ENCODE measurements at places on chromosomes 3 and 15.

- DNase-seq = no peak
Observed at GRCh38 chr15:49255966-49256759, 86.1 kb downstream of the GALK2 start.

DNA sequence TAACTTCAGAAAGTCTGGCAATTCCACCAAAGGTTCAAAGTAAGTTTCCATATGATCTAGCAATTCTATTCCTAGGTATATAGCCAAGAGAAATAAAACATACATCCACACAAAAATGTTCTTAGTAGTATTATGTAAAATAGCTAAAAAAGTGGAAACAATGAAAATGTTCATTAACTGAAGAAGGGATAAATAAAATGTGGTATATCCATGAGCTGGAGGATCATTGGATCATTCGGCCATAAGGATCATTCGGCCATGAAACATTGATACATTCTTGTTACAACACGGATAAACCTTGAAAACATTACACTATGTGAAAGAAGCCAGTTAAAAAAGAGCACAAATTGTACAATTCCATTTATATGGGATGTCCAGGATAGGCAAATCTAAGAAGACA lies 2.4 kb downstream of the KPNA4 start:
- no peak for DNase-seq

- DNase-seq = no peak
Observed at GRCh38 chr15:100002787-100003536, 269.7 kb upstream of the LYSMD4 start.

- peak; percentile 37 for DNase-seq
Observed at GRCh38 chr15:81111018-81111417, 23.1 kb upstream of the CFAP161 start.

DNA sequence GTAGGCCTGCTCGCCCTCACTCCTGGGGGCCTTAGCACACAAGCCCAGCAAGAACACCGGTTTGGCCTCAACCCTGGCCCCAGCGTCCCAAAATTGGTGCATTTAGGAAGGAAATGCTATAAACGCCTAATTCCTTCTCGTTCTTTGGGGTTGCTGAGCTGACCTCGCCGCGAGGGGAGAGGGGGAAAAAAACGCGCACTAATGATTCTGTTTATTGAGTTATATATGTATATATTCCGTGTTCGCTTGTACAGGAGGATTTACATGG lies 3.9 kb downstream of the FEZF2 start:
- no peak for DNase-seq

- no peak for DNase-seq
Observed at GRCh38 chr3:156535798-156536197, 19.1 kb downstream of the SSR3 start.

- no peak for DNase-seq
Observed at GRCh38 chr3:81416812-81417211, 344.6 kb downstream of the GBE1 start.

DNA sequence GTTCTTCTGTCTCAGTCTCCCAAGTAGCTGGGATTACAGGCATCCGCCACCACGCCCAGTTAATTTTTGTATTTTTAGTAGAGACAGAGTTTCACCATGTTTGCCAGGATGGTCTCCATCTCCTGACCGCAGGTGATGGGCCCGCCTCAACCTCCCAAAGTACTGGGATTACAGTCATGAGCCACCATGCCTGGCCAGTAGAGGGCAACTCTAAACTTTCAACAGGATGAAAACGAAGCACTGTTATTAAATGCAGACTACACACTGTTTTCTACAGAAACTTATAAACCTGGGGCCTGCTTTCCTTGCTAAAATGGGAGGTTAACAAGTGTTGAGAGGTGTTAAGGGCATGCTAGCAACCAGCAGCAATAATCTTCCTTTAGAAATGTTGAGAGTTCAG lies 7.6 kb downstream of the ARPC4 start:
- no peak for DNase-seq

- DNase-seq = no peak
Observed at GRCh38 chr3:88046766-88047165, 12.0 kb downstream of the CGGBP1 start.

DNA sequence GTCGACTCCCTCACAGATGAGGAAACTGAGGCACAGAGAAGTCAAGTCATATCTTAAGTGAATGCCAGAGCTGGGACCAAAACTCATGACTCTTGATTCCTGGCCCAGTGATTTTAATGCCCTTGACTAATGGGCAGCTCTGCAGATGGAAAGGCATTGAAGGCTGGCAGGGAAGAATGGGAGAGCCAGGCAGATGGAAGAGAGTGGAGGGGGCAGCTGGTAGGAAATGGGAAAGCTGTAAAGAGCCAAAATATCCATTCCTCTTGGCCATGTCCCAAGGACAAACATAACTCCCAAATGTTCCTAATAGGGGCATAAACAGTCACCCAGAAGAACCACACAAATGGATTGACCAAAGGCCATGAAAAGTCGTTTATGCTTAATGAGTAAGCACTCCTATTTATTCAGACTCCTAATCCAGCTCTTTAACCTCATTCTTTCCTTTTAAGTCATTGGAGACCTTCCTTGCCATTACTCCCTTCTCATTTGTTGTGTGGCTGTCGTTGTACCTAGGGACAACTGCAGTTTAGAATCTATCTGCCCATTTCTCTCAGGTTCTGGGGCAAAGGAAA lies 330.5 kb upstream of the ROPN1 start:
- DNase-seq = no peak

DNA sequence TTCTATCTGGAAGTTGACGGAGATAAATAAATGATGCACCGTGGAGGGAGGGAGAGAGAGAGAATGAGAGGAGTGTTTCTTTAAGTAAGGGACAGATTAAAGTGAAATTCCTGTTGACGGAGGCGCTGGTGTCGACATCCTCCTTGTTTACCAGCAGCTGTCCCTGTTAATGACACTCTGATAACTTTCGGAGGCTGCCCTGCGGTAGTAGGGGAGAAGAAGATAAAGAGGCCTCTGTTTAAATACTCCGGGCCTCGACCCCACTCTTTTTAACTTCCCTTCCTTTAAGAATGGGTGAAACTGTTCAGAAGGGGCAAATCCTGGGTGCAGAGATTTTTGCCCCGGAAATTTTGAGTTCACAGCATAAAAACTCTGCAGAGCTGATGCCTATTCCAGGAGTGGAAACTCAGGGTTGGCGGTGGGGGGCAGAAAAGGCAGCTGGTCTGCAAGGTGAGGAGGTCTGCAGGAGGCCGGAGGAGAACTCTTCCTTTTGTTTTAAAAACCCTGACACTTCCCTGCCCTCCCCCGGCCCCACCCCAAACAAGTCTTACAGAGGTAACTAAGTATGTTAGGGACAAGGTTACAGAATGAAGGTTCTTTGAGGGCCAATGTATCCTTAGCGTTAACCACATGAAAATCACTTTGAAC lies 276.6 kb upstream of the NR2F2 start:
- DNase-seq = peak; percentile 13

DNA sequence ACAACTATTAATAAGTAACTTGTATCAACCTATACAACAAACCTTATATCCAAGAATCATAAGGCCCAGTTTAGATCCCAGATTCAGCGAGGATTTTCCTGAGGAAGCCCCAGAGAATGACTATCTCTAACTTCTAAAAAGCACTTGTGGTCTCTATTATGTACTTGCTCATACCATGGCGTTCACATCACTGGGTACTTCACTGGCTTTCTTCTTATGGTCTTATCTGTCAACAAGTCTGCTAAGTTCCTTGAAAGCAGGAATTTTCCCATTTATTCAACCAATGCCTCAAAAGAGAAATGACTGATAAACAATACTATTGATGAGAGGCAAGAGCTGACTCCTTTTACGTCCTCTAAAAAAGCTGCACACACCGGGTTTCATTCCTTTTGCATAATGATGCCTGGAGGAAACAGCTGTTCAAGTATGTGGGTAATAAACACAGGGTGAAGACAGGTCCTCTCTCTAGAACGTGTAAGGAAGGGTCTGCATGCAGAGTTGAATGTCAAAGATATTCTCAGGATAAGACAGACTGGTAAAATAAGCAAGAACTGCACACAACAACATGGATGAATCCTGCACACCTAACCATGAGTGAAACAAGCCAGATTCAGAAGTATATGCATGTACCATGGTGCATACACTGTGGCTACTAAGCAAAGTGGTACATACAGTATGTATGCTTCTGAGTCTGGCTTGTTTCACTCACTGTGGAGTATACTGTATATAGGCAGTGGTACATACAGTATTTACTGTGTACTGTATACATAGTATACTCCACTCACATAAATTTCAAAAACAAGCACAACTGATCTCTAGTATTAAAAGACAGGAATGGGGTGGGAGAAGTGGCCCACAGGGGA lies 408.7 kb downstream of the SHQ1 start:
- DNase-seq = no peak

- no peak for DNase-seq
Observed at GRCh38 chr15:85474700-85475316, 94.4 kb downstream of the AKAP13 start.

GRCh38 chr15:39587731-39588530 lies 7.1 kb downstream of the THBS1 start:
- DNase-seq = peak; percentile 41

DNA sequence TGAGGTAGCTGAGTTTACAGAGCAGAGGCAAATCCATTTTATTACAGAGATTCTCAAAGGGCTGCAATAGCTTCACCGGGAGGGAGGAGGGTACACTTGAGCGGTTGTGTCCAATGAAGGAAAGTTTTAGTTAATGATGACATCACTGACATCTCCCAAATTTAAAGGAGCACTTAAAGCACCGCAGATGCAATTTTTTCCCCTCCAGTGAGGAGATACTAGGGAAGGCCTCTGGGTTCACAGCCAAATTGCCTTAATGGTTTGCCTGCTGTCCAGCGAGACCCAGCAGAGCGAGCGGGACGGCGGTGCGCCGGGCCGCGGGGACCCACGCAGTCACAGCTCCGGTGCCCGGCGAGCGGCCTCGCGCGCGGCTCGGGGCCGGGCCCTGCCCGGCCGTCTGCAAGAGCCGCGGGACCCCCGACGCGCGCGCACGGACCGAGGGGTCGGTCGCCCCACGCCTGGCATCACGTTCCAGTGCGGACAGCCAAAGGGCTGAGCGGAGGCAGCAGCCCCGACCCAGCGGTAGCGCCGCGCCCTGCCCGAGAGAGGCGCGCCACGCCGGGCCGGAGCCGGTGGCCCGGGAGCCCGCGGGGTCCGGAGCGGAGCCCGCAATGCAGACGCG lies 160.5 kb upstream of the CHRNA7 start:
- no peak for DNase-seq

GRCh38 chr15:45690581-45691260 lies 55.9 kb downstream of the SQOR start:
- DNase-seq = no peak

- DNase-seq = no peak
Observed at GRCh38 chr3:37861620-37862041, at the start of gene CTDSPL. CTDSPL (plus strand) TSS chr3:37861880; CDS start chr3:37862200, 320 bp downstream.

- DNase-seq = no peak
Observed at GRCh38 chr3:182357928-182358327, 435.4 kb upstream of the ATP11B start.

GRCh38 chr15:31305375-31305774 lies 21.3 kb upstream of the KLF13 start:
- no peak for DNase-seq

DNA sequence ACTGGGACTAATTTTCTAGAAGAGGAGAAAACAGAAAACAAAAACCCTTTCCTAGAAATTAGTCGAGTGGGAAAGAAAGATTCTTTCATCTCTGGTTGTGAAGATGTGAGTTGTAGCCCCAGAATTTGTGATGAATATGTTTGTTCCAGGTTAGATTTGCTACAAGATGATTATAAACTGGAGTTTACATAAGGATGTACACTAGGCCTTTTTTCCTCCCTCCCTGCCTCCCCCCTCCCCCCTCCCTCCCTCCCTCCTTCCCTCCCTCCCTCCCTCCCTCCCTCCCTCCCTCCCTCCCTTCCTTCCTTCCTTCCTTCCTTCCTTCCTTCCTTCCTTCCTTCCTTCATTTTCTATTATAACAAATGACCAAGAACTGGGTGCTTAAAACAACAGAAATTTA lies 1502.0 kb downstream of the SI start:
- DNase-seq = no peak

GRCh38 chr15:41494922-41495735 lies 1.5 kb downstream of the ITPKA start:
- no peak for DNase-seq

GRCh38 chr15:35757361-35757760 lies 211.4 kb upstream of the DPH6 start:
- DNase-seq = no peak

- no peak for DNase-seq
Observed at GRCh38 chr15:71414853-71415252, 299.6 kb downstream of the THSD4 start.

DNA sequence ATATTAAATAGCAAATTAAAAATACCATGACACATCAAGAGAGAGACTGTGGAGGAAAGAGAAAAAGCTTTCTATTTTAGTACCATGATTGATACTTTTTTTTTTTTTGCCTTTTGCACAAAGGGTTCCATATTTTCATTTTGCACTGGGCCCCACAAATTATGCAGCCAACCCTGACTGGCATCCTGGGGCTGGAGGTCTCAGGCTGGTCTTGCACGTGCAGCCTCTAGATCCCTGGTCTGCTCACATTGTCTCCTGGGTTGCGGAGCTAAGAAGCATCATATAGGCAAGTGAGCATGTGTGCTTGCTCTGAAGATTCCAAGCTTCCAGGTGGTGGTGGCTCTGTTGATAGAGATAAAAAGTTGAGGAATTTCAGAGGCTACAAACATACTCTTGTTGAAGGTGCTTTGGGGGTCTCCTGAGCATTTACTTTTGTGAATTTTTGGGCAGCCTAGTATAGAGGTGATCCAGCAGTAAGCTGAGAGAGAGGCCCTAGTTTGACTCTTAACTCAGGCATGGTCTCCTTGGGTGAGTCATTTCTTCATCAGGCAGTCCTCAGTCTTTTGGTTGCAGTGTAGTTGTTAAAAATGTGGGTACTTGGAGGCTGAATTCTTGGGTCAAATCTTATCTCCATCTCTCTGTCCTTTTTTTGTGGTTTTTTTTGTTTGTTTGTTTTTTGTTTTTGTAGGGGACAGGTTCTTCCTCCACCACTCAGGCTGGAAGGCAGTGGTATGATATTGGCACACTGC lies 31.3 kb downstream of the SMAD3 start:
- no peak for DNase-seq

GRCh38 chr3:139982404-139982803 lies 47.4 kb downstream of the CLSTN2 start:
- DNase-seq = no peak

GRCh38 chr15:69093127-69093526 lies 67.3 kb upstream of the GLCE start:
- DNase-seq = no peak

- DNase-seq = no peak
Observed at GRCh38 chr3:66038384-66038725, 363 bp downstream of the MAGI1 start.

GRCh38 chr3:42935472-42935871 lies 29.5 kb downstream of the ZNF662 start:
- DNase-seq = no peak

Measured in prostate gland (tissue), 2 donors.